ENCODE measurements at places on chromosomes 3 and 15.

- no peak for DNase-seq
Observed at GRCh38 chr3:58642846-58643245, 23.7 kb downstream of the FAM3D start.

DNA sequence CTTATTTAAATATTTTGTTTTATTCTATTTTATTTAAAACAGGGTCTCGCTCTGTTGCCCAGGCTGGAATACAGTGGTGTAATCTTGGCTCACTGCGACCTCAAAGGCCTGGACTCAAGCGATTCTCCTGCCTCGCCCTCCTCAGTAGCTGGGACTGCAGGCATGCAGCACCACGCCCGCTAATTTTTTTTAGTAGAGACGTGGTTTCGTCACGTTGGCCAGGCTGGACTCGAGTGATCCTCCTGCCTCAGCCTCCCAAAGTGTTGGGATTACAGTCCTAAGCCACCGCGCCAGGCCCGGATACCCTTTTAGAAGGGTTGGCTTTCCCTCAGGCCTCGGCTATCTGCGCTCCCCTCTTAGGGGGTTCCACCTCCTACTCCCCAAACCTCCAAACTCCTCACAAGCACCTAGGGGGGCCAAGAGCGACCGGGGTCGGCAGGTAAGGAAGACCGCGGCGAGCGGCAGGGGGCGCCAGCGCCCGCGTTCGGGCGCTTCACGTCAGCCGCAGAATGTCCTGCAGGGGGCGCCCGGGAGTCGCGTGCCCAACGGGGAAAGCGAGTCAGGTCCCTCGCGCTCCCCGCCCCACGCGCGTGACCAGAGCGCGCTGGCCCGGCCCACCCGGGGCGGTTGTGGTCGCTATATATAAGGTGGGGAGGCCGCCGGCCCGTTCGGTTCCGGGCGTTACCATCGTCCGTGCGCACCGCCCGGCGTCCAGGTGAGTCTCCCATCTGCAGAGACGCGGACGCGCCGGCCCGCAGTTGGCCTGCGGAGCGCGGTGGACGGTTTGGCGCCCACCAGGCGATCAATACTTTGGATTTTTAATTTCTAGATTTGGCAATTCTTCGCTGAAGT, 51.8 kb upstream of the GATM start:
- DNase-seq: peak; percentile 86

- no peak for DNase-seq
Observed at GRCh38 chr3:75692061-75692460, 27.9 kb downstream of the FRG2C start.

DNA sequence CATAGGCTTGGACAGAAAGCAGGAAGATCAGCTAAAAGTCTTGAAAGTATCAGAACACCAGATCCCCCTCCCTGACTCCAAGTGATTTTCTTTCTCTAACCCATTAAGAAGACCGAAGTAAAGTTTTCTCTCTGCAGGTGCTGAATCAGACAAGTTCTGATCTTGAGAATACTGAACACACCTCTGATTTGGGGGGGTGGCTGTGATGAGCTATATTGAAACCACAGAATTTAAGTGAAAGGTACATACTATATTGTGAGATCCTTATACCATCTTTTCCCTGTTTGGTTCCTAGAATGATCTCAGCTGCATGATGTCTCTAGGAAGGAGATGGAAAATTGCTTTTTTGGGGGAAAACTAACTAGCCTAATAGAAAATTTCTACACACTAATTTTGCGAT, 196.0 kb downstream of the DIPK2A start:
- DNase-seq: no peak

- DNase-seq: no peak
Observed at GRCh38 chr15:93144463-93145236, 55.6 kb upstream of the RGMA start.

DNA sequence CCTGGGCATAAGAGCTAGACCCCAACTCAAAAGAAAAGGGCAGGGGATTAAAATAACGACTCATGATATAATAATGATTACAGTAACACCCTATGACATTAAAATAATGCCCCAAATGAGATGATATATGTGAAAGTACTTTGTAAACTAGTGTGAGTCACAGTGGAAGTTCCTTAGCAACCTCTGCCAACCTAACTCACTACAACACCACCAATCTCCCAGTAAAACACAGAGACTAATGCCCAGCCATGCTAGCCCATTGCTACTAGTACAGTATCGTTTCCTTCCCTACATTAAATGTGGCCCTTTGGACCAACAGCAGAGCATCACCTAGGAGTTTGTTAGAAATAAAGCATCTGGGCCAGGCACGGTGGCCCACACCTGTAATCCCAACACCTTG, 11.2 kb upstream of the ADAMTS7 start:
- no peak for DNase-seq

- DNase-seq: no peak
Observed at GRCh38 chr3:114666623-114667022, 372.8 kb downstream of the TIGIT start.

GRCh38 chr3:182092662-182093262, 381.0 kb downstream of the SOX2 start:
- no peak for DNase-seq

- DNase-seq: no peak
Observed at GRCh38 chr15:29800491-29801366, 21.5 kb downstream of the TJP1 start.

- no peak for DNase-seq
Observed at GRCh38 chr15:78680431-78681075, 39.5 kb upstream of the CHRNB4 start.

DNA sequence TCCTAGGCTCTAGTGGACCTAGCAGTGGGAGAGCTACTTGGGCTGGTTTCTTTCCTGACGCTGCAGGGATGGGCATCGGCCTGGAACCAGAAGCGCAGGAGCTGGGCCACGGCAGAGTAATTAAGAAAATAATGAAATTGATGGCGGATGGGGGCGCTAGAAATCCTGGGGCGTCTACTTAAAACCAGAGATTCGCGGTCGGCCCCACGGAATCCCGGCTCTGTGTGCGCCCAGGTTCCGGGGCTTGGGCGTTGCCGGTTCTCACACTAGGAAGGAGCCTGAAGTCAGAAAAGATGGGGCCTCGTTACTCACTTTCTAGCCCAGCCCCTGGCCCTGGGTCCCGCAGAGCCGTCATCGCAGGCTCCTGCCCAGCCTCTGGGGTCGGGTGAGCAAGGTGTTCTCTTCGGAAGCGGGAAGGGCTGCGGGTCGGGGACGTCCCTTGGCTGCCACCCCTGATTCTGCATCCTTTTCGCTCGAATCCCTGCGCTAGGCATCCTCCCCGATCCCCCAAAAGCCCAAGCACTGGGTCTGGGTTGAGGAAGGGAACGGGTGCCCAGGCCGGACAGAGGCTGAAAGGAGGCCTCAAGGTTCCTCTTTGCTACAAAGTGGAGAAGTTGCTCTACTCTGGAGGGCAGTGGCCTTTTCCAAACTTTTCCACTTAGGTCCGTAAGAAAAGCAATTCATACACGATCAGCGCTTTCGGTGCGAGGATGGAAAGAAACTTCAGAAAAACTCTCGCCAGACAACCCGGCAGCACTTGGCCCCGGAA, 6.1 kb downstream of the SOX14 start:
- no peak for DNase-seq

DNA sequence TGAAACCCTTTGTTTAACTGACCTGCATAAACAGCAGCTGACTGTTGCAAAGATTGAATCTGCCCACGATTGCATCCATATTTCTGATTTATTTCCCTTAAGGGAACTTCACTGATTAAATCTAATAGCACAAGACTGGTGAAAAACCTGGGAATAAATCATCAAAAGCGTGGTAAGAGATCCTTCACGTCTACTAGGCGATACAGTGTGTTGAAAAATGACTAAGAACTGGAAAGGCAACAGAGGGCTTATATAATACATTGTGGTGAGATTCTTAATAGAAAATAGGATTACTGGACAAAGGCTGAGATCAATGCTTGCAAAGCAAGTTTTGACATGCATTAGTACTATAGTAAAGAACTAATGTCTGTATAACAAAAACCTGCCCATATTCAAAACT, 49.0 kb downstream of the POLQ start:
- no peak for DNase-seq

- DNase-seq: no peak
Observed at GRCh38 chr3:71208211-71209095, 375.1 kb downstream of the FOXP1 start.

DNA sequence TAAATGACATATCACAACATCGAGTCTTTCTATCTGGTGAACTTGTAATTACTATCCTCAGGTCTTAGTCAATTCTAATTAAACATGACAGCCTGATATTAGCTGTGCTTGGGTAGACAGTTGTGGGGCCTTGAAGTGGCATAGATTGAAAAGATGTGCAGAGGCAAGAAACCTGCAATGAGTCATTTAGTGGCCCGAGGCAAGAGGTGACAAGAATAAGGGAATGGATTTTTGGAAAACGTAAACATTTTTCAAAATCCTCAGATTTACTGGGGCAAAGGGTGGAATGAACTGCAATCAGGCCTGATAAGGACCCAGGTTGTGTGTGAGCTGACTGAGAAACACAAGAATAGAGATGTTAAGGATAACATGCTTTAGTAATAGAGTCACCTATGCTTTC, 29.5 kb upstream of the ULK4 start:
- no peak for DNase-seq

DNA sequence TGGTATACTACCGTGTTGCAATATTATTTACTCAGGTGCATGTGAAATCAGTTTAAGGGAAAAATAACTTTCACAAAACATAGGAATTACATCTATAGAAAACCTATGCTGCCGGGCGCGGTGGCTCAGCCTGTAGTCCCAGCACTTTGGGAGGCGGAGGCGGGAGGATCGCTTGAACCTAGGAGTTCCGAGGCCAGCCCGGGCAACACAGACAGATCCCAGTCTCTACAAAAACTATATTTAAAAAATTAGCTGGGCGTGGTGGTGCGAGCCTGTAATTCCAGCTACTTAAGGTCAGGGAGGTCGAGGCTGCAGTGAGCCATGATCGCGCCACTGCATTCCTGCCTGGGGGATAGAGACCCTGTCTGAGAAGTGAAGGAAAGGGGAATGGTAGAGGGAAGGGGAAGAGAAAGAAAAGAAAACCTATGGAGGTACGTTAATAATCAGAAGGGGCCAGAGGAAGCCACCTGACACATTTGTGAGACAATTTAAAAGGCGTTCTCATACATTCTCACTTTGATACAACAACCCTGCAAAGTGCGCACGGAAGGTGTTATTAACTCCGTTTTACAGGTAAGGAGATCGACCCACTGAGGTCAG, 456 bp upstream of the TMEM62 start:
- no peak for DNase-seq

DNA sequence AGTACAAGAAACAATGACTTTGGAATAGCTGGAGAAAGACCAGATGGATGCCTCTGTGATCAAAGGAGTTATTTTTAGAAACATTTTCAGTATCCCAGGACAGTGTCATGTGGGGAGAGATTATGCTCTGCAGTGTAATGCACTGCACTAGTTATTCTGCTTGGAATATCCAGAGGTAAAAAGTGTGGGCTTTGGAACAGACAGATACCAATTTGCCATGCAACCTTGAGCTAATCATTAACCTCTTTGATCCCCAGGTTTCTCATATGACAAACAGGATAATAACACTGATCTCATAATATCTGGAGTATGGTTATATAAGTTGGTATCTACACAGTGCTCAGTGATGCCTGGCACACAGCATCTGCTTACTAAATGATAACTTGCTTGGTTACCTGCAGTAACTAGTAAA, 12.2 kb upstream of the SLC7A14 start:
- no peak for DNase-seq

DNA sequence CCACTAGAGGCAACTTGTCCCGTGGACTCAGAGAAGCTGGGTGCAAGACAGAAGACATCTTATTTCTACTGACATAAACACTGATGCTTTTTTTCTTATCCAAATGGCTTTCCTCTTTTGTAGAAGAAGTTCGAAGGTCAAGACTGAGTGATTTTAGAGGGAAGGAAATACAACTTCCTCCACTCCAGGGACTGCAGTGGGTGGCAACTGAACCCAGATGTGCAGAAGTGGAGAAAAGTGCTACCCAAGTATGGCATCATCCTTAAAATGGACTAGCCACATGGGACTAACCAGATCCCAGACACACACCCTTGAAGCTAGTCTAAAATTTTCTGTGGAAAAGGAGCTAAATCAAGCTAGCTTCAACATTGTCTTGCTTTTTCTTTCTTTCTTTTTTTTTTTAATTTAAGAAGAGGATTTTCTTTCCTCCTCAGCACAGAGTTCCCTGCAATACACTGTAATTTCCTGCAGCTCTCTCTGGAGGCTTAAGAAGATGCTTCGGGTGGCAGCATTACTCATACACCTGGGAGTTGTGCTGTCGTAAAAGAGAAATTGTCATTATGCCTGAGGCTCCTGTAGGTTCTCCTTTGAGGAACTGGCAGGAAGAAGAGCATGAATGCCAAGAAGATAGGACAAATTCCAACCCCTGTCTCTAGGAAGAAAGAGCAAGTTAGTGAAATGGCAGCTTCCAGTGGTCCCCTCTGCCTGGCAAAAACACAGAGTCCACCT, 3.8 kb upstream of the FRMD4B start:
- DNase-seq: no peak

- no peak for DNase-seq
Observed at GRCh38 chr3:36172699-36173098, 207.6 kb upstream of the STAC start.

GRCh38 chr15:101533371-101534140, 44.0 kb upstream of the PCSK6 start:
- DNase-seq: no peak

GRCh38 chr3:139480585-139480984, 4.3 kb upstream of the RBP2 start:
- DNase-seq: no peak

- no peak for DNase-seq
Observed at GRCh38 chr3:299590-300301, 103.2 kb downstream of the CHL1 start.

DNA sequence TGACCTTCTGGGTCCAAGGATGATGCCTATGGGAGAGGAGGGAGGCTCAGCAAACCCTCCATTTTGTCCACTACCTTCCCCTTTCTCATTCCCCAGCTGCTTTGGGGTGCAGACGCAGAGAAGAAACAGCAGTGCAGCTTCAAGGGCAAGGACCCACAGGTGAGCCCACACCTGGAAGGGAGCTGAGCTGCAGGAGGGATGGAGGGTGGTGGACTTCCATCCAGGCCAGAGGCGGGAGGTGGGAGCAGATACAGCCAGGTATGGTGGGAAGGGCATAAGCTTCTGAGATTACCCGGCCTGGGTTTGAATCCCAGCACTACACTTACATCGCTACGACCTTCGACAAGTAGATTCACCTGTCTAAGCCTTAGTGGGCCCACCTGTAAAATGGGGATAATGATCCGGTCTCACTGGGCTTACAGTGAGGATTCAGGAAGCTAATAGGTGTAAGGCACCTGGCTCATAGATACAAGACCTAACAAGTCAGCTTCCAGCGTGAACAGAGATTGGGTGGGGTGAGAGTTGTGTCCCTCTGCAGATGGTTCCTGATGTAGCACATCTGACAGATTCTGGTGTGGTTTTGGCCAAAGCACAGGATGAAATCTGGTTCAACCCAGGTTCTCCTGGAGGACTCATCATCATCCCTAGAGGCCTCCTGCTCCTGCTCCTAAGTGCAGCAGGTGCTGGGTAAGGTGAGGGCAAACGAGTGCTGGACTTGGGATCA, 15.9 kb downstream of the CIB1 start:
- DNase-seq: no peak

GRCh38 chr3:105904678-105905284, 36.0 kb upstream of the CBLB start:
- no peak for DNase-seq

GRCh38 chr15:91253605-91254004, 153.5 kb downstream of the SV2B start:
- DNase-seq: no peak

Data from CD4-positive, alpha-beta T cell treated with Interleukin-17A for 1 hour (primary cell).